ENCODE measurements at places on chromosomes 3 and 15.

- DNase-seq = no peak
Observed at GRCh38 chr15:69861331-69862171, 236.2 kb downstream of the TLE3 start.

DNA sequence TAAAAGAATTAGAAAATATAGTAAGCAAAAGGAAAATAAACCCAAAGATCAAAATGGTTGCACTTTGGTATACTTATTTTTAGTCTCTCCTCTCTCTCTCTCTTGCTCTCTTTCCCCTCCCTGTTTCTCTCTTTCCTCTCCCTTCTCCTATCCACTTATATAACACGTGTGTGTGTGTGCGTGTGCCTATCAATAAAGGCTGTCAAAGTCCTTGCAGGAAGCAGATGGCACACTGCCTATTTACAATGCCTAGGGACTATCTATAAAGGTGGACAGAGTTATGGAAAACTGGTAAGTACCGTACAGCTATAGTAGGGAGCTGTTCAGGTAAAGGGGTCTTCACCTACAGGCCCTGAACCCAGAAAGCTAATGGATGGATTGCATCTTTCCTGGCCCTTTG is 161.6 kb downstream of the SQOR start:
- DNase-seq = no peak

- DNase-seq = no peak
Observed at GRCh38 chr3:184778426-184779332, 33.3 kb upstream of the VPS8 start.

DNA sequence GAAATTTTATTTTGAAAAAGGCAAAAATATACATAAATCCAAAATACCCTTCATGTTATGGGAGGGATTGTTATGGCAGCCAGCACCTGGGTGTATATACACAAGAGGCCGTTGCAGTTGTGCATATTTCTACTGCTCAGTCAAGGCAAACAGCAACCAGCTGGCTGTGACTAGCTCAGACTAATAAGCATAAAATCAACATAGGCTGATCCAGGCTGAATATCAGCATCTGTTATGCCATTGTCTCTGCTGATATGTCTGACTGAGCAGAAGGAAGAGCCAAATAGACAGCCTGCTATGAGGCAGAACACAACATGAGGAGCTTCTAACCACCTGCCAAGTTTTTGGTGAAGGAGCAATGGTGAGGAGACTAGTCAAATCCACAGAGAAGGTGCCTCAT is 457.5 kb upstream of the ALCAM start:
- DNase-seq = no peak

GRCh38 chr15:67005294-67005996 is 60.0 kb upstream of the SMAD3 start:
- no peak for DNase-seq

GRCh38 chr3:194750491-194750828 is 64.8 kb downstream of the FAM43A start:
- no peak for DNase-seq

DNA sequence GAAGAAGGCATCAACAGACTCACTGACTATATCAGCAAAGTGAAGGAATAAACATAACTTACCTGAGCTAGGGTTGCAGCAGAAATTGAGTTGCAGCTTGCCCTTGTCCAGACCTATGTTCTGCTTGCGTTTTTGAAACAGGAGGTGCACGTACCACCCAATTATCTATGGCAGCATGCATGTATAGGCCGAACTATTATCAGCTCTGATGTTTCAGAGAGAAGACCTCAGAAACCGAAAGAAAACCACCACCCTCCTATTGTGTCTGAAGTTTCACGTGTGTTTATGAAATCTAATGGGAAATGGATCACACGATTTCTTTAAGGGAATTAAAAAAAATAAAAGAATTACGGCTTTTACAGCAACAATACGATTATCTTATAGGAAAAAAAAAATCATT is 17.8 kb downstream of the LMOD3 start:
- no peak for DNase-seq

- no peak for DNase-seq
Observed at GRCh38 chr15:36802861-36803531, 223.6 kb downstream of the CDIN1 start.

DNA sequence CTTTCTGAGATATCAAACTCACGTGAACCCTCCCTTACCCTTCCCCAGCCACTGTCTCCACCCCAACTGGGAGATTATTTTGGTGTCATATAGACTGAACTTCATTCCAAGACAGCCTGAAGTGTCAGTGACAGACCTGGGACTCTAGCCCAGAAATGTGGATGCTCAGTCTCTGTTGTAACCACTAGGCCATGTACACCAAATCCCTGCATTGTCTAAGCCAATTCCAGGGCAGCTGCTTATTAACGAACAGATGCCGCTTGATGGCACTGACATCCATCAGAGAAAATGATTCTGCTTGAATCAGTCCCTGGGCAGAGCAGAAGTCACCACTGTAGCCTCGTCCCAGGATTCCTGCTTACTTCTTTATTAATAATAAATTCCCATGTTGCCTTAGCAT is 305.5 kb downstream of the GRM7 start:
- no peak for DNase-seq

GRCh38 chr3:33704891-33705290 is 13.2 kb downstream of the CLASP2 start:
- no peak for DNase-seq

GRCh38 chr3:189824629-189825312 is 193.6 kb downstream of the TP63 start:
- DNase-seq = no peak

GRCh38 chr3:32880225-32880624 is 62.4 kb downstream of the TRIM71 start:
- no peak for DNase-seq

DNA sequence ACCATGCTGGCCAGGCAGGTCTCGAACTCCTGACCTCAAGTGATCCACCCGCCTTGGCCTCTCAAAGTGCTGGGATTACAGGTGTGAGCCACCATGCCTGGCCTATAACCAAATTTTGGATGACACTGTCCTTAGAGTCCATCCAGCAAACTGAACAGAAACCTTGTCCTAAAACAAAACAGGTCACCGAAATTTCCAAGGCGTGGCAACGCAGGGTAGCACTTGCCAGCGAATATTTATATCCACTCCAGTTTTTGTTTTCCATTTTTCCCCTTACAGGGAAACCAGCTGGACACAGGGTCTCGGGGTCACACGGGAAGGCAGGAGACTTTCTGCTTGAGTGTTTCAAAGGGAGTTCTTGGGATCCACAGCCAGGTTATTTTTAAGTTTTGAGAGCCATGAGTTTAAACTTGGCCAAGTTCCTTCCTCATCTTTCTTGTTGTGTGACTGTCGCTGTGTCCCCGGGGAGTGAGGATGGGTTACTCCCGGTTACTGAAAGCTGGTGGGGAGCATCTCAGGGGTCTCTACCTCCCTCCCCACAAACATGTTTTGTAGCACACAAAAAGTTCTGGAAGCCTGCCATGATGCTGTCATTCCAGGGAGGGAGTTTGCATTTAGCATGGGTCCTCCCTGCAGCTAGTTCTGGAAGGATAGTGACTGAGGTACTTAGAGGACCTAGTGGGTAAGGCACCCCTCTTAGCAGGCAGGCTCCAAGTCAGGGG is 12.6 kb downstream of the LIMD1 start:
- DNase-seq = no peak

DNA sequence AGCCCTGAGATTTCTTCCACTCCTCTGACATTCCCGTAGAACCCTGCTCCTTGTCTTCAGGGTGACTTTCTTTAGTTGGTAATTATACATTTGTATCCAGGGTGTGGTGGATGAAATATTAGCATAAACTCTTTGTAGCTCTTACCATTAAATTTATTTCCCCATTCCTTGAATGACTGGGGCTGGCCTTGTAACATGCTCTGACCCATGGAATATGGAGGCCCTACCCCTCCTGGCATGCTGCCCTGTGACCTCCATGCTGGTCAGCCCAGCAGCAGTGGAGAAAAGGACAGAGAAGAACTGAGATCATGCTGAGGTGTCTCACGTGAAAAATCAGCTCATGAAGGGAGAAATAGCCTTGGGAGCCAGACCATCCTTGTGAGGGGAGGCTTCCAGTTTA is 96.1 kb upstream of the PROK2 start:
- no peak for DNase-seq

GRCh38 chr15:88299497-88299896 is 43.0 kb upstream of the NTRK3 start:
- DNase-seq = no peak

DNA sequence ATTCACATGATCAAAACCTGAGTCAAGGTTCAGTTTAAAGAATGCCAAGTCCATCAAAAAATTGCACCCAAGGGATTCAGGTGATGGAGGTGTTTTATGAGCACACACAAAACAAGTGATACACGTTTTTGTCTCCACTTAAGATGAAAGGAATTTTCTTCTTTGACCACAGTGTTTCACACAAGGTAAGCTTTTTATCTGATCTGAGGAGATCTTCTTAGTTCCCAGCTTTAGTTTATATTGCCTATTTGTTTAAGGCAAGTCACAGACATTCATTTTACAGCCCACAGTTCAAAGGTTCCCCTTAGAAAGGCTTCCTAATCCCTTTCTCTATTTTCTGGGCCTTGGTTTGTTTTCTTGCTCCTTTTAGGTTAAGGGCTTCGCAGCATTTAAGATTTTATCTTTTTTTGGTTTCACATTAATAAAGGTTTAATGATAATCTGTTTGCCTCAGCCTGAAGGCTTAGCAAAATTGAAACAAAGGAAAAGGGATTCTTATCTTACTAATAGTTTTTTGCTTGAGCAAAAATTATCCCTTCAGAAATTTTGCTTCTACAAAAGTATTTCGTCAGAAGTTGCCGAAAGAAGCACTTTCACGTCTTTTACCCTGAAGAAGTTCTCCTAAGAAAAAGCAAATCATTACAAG is 420.5 kb upstream of the NAALADL2 start:
- DNase-seq = no peak

DNA sequence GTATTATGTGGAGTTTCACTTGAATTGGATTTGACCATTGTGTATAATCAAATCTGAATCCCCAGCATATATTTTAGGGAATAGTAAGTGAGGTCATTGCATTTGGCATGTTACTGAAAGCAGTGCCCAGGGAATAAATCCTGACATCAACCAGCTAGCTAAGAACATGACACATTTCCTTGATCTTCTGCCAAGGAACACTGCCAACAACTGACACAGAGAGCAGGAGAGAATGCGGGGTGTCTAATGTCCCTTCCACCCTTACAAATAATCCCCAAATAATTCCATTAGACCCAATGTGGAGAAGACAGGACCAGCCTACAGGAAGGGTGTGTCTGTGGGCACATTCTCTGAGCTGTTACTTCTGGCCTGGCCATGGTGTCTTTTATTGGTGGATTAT is 30.6 kb upstream of the UBE3A start:
- no peak for DNase-seq

DNA sequence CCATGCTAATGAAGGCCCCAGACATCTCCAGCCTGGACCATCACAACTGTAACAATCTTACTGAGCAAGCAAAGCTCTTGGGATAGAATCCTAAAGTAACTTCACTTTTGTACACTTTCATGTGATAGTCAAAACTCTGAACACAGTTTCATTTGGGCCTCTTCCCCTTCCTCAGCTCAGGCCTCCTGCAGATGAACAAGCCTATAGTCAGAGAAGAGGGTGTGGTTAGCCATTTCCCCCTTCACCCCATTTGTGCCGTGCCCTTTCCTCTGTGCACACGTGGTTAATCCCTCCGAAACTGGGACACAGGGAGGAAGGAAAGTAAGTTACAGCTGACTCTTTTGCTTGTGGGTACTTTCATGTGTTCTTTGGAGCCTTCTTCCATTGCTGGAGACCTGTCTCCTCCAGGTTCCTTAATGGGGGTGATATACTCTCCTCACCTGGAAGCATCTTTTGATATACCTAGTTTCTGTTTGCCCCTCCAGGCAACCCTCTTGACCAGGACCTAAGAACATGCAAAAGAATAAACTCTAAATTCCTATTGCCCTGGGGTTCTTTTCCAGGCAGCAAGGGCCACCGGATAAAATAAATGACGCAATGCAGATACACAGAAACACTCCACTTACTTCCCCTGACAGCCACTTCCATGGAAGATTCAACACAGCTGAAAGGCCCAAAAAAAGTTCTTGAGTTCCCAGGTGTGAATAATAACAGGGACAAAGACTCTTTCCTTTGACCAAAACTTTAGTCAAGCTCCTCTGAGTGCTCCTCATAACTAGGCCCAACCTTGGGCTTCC is 29.6 kb upstream of the CSTA start:
- no peak for DNase-seq

GRCh38 chr15:56325186-56325585 is 40.0 kb upstream of the TEX9 start:
- no peak for DNase-seq

DNA sequence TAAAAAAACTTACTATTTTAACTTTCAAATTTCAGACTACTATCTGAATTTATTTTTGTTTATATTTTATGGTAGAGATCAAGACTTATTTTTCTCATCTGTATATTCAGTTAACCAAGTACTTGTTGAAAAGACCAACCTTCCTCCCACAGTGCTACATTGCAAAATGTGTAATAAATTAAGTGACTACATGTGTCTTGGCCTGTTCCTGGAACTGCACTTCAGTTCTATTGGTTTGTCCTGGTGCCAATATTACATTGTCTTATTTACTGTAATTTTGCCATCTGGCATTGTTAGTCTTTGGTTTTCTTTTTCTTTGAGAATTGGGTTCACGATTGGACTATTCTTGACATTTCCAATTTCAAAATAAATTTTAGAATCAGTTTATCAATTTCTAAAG is 138.4 kb upstream of the KCNMB2 start:
- no peak for DNase-seq

GRCh38 chr15:59699810-59700431 is 10.8 kb upstream of the BNIP2 start:
- no peak for DNase-seq
